ENCODE measurements at places on chromosomes 13 and 19.
A peak's percentile ranks its signal among the peaks of the same experiment; 100 is the strongest.

- H3K27ac ChIP-seq = no peak overlapping the region
- H3K4me1 ChIP-seq = no peaks in the 10 kb centered on the region
- H3K27me3 ChIP-seq = no peaks in the 10 kb centered on the region
- no peak for DNase-seq
- H3K36me3 ChIP-seq = no peaks in the 10 kb centered on the region
Measured at GRCh38 chr13:51520524-51520923, 63.7 kb upstream of the WDFY2 start.

DNA sequence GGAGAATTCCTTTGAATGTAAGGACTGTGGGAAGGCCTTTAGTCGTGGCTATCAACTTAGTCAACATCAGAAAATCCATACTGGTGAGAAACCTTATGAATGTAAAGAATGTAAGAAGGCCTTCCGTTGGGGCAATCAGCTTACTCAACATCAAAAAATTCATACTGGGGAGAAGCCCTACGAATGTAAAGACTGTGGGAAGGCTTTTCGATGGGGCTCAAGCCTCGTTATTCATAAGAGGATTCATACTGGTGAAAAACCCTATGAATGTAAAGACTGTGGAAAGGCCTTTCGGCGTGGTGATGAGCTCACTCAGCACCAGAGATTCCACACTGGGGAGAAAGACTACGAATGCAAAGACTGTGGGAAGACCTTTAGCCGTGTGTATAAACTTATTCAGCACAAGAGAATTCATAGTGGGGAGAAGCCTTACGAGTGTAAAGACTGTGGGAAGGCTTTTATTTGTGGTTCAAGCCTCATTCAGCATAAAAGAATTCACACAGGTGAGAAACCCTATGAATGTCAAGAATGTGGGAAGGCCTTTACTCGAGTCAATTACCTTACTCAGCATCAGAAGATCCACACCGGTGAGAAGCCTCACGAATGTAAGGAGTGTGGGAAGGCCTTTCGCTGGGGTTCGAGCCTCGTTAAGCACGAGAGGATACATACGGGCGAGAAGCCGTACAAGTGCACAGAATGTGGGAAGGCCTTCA lies 39.2 kb downstream of the ZNF331 start:
- H3K4me1 ChIP-seq = no peaks in the 10 kb centered on the region
- H3K27me3 ChIP-seq = no peaks in the 10 kb centered on the region
- no peaks in the 10 kb centered on the region for H3K36me3 ChIP-seq
- H3K27ac ChIP-seq = no peak overlapping the region
- no peak overlapping the region for H3K4me3 ChIP-seq

GRCh38 chr19:57803594-57804325 lies 11.0 kb downstream of the ZNF552 start:
- DNase-seq = no peak
- H3K4me3 ChIP-seq = no peak overlapping the region

GRCh38 chr13:24738366-24738847 lies 25.6 kb upstream of the RNF17 start:
- H3K4me3 ChIP-seq = no peak overlapping the region
- H3K27ac ChIP-seq = no peak overlapping the region
- no peak for DNase-seq
- H3K27me3 ChIP-seq = no peaks in the 10 kb centered on the region

- DNase-seq = no peak
- H3K27ac ChIP-seq = no peak overlapping the region
- H3K27me3 ChIP-seq = peaks cover 17% of the 10 kb centered on the region
Measured at GRCh38 chr19:495402-496111, 729 bp upstream of the MADCAM1 start.

DNA sequence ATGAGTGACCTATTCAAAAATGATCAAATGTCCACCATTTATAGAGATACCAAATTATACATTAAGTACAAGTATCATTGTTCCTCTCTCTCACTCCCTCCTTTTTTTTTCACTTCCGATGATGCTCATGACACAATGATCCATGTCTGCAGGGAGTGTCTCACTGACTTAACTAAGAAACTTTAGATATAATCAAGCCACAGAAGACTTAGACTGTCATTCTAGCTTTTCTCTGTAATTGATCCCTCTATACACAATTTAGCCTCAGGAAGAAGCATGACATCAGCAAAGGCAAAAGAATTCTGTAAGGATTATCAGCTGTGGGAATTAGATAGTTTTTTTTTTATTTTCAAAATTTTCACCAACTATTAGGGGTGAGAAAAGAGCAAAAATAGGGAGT lies 734.9 kb upstream of the PCDH9 start:
- no peaks in the 10 kb centered on the region for H3K36me3 ChIP-seq
- H3K4me3 ChIP-seq = no peak overlapping the region
- no peaks in the 10 kb centered on the region for H3K27me3 ChIP-seq
- no peak for DNase-seq
- no peaks in the 10 kb centered on the region for H3K4me1 ChIP-seq

DNA sequence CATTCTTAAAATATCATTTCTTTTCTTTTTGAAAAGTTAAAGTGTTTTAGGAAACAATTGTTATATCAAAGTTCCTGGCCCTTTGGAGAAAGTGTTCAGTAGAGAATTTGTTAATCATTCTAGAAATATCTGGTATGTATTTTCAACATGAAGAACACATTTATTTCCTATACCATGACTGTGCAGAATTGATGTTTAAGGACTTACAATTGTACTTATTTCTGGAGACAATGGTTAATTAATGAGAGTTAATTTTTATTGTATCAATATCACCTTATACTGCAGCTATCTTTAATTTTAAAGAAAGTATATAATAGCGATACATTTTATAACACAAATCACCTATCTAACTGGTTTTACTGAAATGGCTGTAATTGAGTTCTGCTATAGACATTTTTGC lies 95.3 kb downstream of the TEX29 start:
- H3K27me3 ChIP-seq = no peaks in the 10 kb centered on the region
- no peak overlapping the region for H3K4me3 ChIP-seq
- H3K36me3 ChIP-seq = no peaks in the 10 kb centered on the region
- DNase-seq = no peak
- H3K27ac ChIP-seq = no peak overlapping the region
- no peaks in the 10 kb centered on the region for H3K4me1 ChIP-seq

GRCh38 chr19:30324982-30325381 lies 47.2 kb upstream of the ZNF536 start:
- no peaks in the 10 kb centered on the region for H3K36me3 ChIP-seq
- H3K27ac ChIP-seq = no peak overlapping the region
- no peak overlapping the region for H3K4me3 ChIP-seq
- H3K4me1 ChIP-seq = no peaks in the 10 kb centered on the region

- no peaks in the 10 kb centered on the region for H3K27me3 ChIP-seq
- no peak overlapping the region for H3K27ac ChIP-seq
- no peak for DNase-seq
- H3K4me1 ChIP-seq = no peaks in the 10 kb centered on the region
- H3K4me3 ChIP-seq = no peak overlapping the region
- H3K36me3 ChIP-seq = no peaks in the 10 kb centered on the region
Measured at GRCh38 chr13:94481941-94482340, 2.5 kb upstream of the DCT start.

DNA sequence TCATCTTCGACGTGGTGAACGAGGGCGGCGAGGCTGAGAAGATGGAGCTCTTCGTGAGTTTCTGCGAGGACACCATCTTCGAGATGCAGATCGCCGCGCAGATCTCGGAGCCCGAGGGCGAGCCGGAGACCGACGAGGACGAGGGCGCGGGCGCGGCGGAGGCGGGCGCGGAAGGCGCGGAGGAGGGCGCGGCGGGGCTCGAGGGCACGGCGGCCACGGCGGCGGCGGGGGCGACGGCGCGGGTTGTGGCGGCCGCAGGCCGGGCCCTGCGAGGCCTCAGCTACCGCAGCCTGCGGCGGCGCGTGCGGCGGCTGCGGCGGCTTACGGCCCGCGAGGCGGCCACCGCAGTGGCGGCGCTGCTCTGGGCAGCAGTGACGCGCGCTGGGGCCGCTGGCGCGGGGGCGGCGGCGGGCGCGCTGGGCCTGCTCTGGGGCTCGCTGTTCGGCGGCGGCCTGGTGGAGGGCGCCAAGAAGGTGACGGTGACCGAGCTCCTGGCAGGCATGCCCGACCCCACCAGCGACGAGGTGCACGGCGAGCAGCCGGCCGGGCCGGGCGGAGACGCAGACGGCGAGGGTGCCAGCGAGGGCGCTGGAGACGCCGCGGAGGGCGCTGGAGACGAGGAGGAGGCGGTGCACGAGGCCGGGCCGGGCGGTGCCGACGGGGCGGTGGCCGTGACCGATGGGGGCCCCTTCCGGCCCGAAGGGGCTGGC lies 52.6 kb downstream of the MAP4K1 start:
- DNase-seq = no peak
- H3K4me1 ChIP-seq = 0 out of 2 replicates have a peak, but pooled peaks cover under 1% of the 10 kb centered on the region
- peaks cover 28% of the 10 kb centered on the region for H3K27me3 ChIP-seq
- H3K4me3 ChIP-seq = no peak overlapping the region
- H3K27ac ChIP-seq = no peak overlapping the region

DNA sequence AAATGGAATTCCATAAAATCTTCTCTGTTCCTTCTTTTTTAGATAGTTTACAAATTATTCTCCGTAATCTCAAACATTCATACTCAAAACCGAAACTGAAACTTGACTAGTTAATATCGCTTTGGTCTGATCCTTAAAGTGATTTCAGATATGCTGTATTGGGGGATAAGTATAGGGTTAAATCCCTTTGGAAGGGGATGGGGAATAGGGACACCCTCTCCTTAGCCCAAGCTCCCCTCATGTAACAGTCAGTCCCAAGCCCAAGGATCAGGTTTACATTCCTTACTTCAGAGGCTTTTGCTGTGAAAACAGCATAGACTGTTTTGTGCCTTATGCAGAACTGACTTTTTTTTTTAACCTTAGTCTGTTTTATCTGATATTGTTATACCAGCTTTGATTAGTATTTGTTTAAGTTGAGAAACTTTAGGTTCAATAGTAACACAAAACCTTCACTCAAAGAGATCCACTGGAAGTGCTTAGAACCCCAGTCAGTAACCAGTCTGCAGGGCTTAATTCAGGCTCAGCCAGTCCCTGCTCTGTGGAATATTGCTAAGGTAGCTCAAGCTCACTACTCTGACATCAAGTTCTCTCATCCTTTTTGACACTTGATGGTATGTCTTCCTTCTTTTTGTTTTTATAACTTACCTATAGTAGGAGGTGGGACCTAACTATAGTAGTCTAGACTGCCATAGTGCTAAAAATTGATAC lies 10.5 kb downstream of the CDADC1 start:
- H3K4me3 ChIP-seq = no peak overlapping the region
- H3K27ac ChIP-seq = no peak overlapping the region
- H3K27me3 ChIP-seq = no peaks in the 10 kb centered on the region
- no peaks in the 10 kb centered on the region for H3K36me3 ChIP-seq
- no peaks in the 10 kb centered on the region for H3K4me1 ChIP-seq
- DNase-seq = no peak

GRCh38 chr13:80828759-80829158 lies 487.8 kb upstream of the SPRY2 start:
- H3K27ac ChIP-seq = no peak overlapping the region
- H3K4me1 ChIP-seq = no peaks in the 10 kb centered on the region
- no peaks in the 10 kb centered on the region for H3K36me3 ChIP-seq
- no peak overlapping the region for H3K4me3 ChIP-seq
- no peak for DNase-seq
- no peaks in the 10 kb centered on the region for H3K27me3 ChIP-seq

DNA sequence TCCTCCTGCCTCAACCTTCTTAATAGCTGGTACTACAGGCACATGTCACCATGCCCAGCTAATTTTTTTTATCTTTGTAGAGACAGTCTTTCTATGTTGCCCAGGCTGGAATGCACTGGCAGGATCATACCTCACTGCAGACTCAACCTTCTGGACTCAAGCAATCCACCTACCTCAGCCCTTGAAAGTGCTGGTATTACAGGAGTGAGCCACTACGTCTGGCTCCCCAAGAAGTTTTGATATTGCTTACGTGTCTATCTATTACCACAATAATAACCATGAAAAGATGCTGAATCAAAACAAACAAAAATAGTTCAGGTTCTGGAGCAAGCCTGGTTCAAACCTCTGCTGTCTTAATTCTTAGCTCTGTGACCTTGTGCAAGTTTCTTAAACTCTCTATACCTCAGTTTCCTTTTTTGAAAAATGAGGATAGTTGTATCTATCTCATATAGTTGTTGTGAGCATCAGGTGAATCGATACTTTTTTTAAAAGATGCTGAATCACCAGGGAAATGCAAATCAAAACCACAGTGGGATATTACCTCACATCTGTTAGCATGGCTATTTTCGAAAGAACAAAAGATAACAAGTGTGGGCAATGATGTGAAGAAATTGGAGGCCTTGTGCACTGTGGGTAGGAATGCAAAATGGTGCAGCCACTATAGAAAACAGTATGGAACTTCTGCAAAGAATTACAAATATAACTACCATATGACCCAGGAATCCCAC lies 19.0 kb upstream of the LEUTX start:
- H3K36me3 ChIP-seq = no peaks in the 10 kb centered on the region
- H3K4me1 ChIP-seq = peaks cover 35% of the 10 kb centered on the region
- peak; percentile 89 for DNase-seq
- H3K4me3 ChIP-seq = peak overlapping the region; percentile 6
- no peaks in the 10 kb centered on the region for H3K27me3 ChIP-seq

GRCh38 chr19:43562698-43563241 lies 12.6 kb downstream of the XRCC1 start:
- H3K36me3 ChIP-seq = no peaks in the 10 kb centered on the region
- no peak for DNase-seq
- H3K27me3 ChIP-seq = no peaks in the 10 kb centered on the region
- H3K27ac ChIP-seq = no peak overlapping the region

DNA sequence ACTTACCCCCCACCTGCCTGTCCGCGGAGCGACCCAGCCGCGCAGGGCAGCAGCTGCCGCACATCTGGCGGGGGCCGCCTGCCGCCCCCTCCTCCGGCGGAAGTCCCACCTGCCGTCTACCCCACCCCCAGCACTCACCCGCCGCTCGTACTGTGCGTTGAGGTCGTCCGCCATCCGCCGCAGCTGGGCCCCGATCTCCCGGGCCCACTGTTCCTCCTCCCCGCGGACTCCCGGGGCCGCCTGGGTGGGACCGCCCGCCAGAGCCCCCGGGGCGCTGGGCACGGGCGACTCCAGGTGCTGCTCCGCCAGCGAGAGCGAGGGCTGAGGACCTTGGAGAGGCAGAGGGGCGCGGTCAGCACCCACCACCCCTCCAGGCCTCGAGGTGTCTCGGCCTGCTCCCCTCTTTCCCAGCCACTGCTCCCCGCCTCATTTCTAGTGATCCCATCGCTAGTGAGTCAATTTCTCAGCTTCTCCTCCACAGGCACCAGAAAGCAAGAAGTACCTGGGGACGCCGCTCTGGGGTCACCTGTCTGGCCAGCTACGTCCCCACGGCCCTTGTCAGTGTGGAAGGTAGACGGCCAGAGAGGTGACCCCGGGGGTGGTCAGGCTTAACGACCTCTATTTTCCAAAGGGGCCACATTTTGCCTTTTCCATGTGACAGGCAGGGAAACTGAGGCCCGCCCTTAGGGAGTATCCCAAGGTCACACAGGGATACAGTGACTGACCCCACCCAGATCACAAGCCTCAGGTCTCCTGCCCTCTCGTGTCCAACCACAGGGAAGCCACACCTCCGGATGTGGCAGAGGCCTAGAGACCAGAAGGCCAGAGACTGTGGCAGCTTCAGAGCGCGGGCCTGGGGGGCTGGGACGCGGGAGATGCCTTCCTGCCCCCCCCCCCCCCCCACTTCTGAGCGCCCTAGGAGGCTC lies 4.3 kb downstream of the BBC3 start:
- H3K4me3 ChIP-seq = peak overlapping the region; percentile 70
- DNase-seq = peak; percentile 94
- peak overlapping the region; percentile 96 for H3K27ac ChIP-seq
- H3K4me1 ChIP-seq = peaks cover 28% of the 10 kb centered on the region

GRCh38 chr19:441213-441836 lies 19.5 kb downstream of the SHC2 start:
- DNase-seq = no peak
- no peak overlapping the region for H3K4me3 ChIP-seq
- no peaks in the 10 kb centered on the region for H3K4me1 ChIP-seq
- H3K36me3 ChIP-seq = no peaks in the 10 kb centered on the region
- H3K27ac ChIP-seq = no peak overlapping the region
